ENCODE measurements at places on chromosomes 4 and X.

DNA sequence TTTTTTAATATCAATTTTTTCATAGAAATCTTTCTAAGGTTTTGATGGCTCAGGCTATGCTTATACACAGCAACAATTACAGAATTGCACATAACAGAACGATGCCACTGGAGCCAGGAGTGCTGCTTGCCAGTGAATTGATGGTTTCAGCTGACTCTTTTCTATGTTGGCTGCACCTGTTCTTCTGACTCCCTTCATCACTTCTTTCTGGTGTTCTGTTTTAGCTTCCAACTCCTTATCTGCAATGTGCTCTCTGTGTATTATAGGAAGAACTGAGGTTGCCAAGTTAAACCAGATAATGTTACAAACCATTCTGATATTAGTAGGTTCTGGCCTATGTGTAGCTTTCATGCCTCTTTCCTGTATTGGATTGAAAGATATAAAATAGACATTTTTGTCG, 11.6 kb upstream of the VEGFD start:
- DNase-seq: no peak

GRCh38 chrX:48737940-48738339, 23.6 kb upstream of the GLOD5 start:
- no peak for DNase-seq

DNA sequence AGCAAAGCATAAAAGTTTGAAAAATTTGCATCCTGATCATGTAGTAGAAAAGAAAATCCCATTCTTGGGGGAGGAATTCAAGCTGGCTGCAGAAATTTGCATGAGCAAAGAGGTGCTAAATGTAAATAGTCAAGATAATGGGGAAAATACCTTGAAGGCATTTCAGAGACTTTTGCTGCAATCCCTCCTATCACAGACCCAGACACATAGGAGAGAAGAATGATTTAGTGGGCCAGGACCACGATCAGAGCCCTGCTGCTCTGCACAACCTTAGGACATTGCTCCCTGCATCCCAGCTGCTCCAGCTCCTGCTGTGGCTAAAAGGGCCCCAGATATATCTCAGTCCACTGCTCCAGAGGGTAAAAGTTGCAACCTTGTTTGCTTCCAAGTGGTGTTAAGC, 1439.7 kb upstream of the AGA start:
- DNase-seq: no peak

GRCh38 chr4:63578383-63578782, 830.9 kb downstream of the TECRL start:
- DNase-seq: no peak

- peak; percentile 55 for DNase-seq
Observed at GRCh38 chrX:49111791-49112190, 11.7 kb downstream of the GPKOW start.

DNA sequence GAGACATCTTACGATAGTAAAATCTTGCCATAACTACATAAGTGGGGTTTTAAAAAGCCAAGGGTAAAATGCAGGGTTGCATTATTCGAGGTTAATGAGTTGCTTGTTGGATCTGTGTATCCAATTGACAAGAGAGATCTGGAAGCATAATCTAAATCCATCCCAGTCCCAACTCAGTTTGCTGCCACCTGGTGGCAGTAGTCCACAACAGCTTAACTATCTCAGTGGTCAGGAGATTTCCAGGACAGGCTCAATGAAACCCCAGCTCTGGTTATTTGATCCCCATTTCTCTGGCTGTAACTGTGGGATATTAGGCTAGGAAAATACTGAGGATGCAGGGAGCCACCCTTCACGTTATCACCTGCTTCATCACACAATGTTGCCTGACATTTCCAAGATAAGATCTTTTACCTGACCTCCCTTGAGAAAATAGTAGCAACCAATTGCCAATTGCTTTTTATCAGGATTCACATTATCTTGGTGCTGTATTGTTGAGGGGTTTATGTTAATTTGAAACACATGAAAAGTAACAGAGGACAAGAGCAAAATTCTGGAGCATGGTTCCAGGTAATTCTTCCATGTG, 88.2 kb upstream of the TNIP3 start:
- DNase-seq: peak; percentile 91

GRCh38 chr4:74794382-74795010, at the start of gene BTC:
BTC (minus strand) TSS chr4:74794523; CDS start chr4:74794325, 198 bp downstream.
- DNase-seq: peak; percentile 15

DNA sequence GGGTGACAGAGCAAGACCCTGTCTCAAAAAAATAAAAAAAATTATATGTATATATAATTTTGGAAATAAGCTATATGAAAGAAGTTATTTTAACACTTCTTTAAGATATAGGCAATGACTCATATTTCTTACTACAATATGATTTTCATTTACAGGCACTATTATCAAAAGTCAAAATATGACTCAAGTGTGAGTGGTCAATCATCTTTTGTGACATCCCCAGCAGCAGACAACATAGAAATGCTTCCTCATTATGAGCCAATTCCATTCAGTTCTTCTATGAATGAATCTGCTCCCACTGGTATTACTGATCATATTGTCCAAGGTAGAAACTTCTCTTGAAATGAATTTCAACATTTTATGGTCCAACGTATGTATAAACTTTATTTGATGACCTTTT, 20.8 kb downstream of the OCIAD1 start:
- DNase-seq: no peak

GRCh38 chr4:108370291-108371141, 201.8 kb upstream of the LEF1 start:
- DNase-seq: peak; percentile 79

DNA sequence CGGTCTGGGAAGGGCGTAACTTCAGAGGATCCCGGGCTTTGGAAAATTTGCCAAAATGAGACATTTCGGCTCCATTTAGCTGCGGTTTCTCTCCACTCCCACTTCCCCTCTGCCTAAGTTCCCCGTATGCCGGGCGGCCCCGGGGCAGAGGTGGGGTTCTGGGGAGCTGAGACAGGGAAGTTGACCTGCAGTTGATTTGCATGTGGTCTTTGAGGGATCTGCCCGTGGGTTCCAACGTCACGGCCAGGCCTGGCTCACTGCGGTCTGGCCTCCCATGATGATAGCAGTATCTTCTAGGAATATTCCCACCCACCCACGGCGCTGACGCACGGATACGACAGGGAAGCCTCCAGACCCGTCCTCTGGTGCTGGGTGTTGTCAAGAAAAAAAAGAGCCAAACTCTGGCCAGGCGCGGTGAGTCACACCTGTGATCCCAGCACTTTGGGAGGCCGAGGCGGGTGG, 27.3 kb upstream of the CRLF2 start:
- no peak for DNase-seq

DNA sequence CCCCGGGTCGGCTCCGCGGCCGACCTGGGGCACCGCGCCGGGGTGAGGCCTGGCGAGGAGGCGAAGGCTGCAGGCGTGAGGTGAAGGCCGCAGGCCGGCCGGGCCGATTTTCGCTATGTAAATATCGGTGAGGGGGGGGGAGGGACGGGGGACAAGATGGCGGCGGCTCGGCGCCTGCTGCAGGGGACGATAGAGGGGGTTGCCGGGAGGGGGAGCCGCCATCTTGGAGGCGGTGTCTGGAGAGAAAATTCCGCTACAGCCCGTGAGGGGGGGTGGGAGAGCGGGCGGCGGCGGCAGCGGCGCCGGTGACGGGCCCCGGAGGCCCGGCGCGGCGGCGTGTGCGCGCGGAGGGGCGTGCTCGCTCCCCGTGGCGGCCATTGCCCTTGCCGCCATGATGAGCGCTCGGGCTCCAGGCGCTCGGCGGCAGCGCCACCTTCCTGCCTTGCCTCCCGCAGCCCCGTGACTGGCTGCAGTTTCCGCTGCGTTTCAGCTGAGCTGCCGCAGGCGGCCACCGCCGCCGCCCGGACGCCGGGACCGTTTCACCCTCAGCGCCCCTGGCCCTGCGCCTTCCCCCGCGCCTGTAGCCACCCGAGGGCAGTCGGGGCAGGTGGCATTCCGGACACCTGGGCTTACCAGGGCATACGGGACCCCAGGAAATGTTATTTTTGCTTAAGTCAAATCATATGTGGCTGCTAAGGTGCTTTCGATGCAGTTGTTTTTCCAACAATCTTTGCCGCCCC, 692 bp downstream of the ZFX start:
- peak; percentile 95 for DNase-seq

DNA sequence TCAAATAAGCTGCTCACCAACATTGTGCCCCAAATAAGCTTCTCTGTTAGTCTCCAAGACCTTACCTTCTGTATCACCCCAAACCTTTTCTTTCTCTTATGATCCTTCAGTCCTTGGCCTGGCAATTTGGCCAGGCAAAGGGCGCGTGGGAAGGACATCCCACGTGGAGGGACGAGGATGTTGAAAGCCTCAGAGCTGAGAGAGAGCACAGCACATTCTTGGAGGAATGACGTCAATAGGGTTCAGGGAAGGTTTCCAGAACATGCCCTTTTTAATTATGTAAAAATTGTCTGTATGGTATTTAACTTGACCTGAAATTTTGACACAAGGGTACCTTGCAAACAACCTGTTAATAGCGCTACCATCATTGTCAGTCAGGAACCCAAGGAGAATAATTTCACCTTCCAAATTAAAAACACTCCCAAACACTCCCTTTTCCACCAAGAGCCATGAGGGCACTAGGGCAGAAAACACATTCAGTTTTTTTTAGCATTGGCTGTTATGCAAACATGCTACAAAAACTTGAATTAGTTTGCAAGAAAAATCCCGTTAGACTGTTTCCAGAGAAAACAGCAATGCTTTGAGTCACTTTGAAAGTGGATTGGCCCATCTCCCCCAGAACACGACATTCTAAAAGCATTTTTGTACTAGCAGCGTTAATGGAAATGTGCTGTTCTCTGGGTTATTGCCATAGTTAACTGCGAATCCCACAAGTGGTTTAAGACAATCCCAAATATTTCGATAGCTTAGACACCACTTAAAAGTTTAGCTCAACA, 183.2 kb upstream of the PUDP start:
- no peak for DNase-seq

- no peak for DNase-seq
Observed at GRCh38 chrX:123713841-123714240, 19.0 kb downstream of the THOC2 start.

- no peak for DNase-seq
Observed at GRCh38 chr4:52999626-53000025, 137.5 kb downstream of the RASL11B start.

GRCh38 chr4:56690393-56690792, 9.3 kb upstream of the HOPX start:
- DNase-seq: no peak

DNA sequence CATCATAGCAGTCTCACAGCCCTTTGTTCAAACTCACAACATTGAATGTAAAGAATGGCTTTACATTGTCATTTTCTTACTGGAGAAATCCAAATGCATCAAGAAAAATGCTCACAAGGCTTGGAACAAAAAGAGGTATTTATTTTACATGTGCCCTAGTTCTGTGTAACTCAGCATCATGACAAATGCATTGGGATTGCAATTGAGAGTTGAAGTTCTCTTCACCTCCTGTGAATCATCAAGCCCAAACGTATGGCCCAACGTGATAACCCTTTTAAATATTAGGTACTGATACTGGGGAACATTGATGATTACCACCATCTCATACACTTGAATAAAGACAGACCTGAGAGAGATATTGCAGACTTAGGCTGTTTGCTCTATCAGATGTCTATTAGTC, 61.6 kb downstream of the GASK1B start:
- no peak for DNase-seq

DNA sequence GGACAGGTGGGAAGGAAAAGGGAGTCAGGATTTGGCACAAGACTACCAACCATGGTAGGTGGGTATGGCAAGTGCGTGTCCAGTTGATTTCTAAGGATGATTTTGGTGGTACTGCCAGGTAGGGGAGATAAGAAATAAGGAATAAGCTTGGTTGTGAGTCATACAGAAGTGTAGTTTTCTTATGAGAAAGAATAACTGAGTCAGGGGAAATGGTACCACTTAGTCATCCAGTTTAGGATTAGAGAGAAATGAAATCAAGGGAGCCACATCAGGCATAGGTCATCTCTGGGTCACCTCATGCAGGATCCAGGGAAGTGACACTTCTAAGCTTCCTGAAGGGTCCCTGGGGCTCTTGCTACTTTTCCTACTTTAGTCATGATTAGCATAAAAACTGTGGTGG, 107.1 kb upstream of the C1GALT1C1 start:
- DNase-seq: no peak

GRCh38 chrX:138858438-138858837, 146.9 kb upstream of the FGF13 start:
- no peak for DNase-seq

GRCh38 chr4:76028350-76028765, 5.1 kb upstream of the CXCL10 start:
- peak; percentile 32 for DNase-seq

GRCh38 chrX:124194901-124195300, 137.6 kb upstream of the TEX13D start:
- no peak for DNase-seq

DNA sequence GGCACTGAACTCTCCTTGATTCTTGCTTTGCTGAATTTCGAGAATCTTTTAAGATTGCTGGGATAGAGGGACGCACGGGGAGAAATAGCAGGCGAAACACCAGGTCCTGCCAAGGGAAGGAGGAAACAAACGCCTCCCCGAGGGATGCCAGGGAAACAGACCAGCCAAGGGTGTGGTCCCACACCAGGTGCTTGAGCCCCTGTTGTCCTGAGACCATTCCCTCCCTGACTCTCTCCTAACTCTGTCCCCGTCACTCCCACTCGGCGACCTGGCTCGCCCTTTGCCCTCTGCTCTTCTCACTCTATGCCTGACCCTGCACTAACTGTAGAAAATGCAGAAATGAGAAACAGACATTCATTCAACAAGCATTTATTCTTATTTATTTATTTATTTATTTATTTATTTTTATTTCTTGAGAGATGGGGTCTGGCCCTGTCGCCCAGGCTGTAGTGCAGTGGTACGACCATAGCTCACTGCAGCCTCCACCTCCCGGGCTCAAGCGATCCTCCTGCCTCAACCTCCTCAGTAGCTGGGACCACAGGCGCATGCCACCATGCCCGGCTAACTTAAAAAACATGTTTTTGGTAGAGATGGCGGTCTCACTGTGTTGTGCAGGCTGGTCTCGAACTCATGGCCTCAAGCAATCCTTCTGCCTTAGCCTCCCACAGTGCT, 16.2 kb downstream of the CTAG1B start:
- no peak for DNase-seq

GRCh38 chrX:31251336-31251735, 179.5 kb upstream of the FTHL17 start:
- DNase-seq: no peak

DNA sequence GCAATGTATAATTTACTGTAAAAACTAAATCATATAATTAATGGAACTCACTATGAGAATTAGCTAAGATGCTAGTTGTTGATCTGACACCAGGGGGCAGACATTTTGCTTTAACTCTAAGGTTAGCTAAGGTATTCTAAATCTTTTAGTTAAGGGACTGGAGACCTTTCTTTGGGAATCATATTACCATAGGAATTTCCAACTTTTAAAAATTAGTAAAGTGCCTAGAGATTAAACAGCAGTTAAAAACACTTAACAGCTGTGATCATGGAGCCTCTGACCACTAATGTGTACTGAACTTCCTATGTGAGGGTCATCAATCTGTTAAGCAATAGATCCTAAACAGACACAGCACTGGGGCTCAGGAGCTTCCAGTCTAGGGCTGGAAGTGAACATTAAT, 226.6 kb downstream of the NSUN7 start:
- DNase-seq: peak; percentile 80

GRCh38 chrX:34288782-34289181, 156.7 kb upstream of the FAM47A start:
- DNase-seq: no peak

- DNase-seq: peak; percentile 70
Observed at GRCh38 chr4:61336488-61336887, 136.4 kb downstream of the ADGRL3 start.

- peak; percentile 47 for DNase-seq
Observed at GRCh38 chrX:120262859-120263708, 12.5 kb downstream of the ZBTB33 start.

GRCh38 chr4:64617800-64618199, 208.6 kb upstream of the TECRL start:
- peak; percentile 63 for DNase-seq

GRCh38 chrX:96994093-96994492, 110.4 kb downstream of the RPA4 start:
- no peak for DNase-seq

Measured in brain (organoid and tissue), 16 donors.